ENCODE measurements at places on chromosomes 7 and 10. TPM values are rescaled to one million over a fixed set of nuclear protein-coding genes. Genes with fewer than 3 reads are reported as not detected.

JAKMIP3 gene
- 1.9 TPM for total RNA-seq

MAP3K8 gene
- 11.0 TPM for total RNA-seq

AZGP1 gene
- total RNA-seq, result 21.3 TPM

GNGT1 gene
- 0.41 TPM for total RNA-seq

CAMK1D gene
- total RNA-seq, result 1.8 TPM

PRKG1 gene
- total RNA-seq, result 21.1 TPM

KNDC1 gene
- 18.6 TPM for total RNA-seq

PPA1 gene
- total RNA-seq, result 36.8 TPM

CTAGE4 gene
- total RNA-seq, result 2.1 TPM

- DNase-seq, result no peak
Measured at GRCh38 chr7:152663148-152663740, 12.7 kb downstream of the XRCC2 start.

DNA sequence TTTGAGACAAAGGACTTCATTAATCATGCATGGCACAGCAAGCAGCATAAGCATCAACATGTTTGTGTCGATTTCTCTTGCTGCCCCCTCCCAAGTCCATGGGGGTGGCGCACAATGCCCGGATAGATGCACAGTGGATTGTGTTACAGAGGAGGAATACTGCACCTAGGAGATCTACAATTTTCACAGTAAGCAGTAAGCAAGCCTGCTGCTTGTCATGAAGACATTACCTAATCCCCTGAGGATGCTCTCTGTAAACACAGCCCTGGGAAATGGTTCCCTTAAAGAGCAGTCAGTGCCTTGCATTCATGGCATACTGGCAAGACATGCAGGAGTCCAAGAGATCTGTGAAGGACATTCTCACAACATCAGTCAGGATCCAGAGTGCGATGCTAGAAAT, 137.7 kb downstream of the ETV1 start:
- no peak for DNase-seq

DNA sequence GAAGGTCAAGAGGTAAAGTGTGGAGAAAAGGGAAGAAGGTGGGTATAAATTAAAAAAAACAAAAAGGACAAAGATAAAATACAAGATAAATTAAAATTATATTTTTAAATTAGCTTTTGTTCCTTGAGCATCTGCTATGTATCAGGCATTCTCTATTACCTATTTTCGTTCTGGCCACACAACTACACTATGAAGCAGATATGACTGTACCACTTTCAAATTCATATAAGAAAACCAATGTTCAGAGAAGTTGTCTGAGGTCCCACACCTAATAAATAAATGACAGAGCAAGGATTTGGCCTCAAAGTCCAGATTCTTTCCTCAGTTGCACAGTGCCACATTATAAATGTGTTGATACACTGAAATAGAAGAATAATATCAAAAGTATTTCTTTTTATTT, 103.8 kb upstream of the PCDH15 start:
- no peak for DNase-seq

GRCh38 chr10:36171556-36171952, 529.5 kb upstream of the FZD8 start:
- no peak for DNase-seq

GRCh38 chr7:98300595-98301372, 19.3 kb downstream of the BRI3 start:
- DNase-seq, result no peak

DNA sequence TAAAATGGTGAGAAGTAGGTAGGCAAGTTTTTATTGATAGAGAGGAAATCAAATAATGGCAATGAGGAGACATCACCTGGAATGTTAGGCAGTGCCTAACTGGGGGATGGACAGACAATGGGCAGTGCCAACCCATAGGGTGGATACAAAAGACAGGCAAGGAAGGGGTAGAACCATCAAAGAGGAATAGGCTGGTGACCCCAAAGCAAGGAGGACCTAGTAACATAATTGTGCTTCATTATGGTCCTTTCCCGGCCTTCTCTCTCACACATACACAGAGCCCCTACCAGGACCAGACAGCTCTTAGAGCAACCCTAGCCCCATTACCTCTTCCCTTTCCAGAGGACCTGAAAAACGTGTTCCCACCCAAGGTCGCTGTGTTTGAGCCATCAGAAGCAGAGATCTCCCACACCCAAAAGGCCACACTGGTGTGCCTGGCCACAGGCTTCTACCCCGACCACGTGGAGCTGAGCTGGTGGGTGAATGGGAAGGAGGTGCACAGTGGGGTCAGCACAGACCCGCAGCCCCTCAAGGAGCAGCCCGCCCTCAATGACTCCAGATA, 30.0 kb downstream of the PRSS2 start:
- DNase-seq, result no peak

- no peak for DNase-seq
Measured at GRCh38 chr10:115963848-115964247, 309.2 kb downstream of the GFRA1 start.

DNA sequence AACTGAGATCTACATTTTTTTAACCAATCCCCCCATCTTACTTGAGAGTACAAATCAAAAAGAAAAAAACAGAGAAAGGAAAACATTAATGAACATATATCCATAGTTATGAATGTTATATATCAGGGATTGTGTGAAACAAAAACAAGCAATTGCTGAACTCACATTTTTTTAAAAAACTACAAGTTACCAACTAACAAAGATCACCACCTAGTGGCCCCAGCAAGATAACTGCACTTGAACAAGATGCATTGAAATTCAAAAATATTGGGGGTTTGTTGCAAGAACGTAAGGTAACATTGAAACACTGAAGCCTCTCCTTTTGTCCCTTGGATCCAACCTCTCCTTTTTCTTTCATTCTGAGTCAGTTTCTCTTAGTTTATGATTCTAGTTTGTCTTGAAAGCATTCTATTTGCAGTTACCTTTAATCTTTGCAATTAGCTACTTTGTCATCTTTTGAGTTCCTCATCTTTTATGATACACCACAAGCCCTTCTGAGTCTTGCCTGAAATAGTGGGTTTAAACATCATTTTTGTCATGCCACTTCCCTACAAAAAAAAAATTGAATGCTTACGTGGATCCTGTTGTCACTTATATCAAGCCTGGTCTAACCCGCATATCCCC, 87.3 kb upstream of the TES start:
- no peak for DNase-seq

DNA sequence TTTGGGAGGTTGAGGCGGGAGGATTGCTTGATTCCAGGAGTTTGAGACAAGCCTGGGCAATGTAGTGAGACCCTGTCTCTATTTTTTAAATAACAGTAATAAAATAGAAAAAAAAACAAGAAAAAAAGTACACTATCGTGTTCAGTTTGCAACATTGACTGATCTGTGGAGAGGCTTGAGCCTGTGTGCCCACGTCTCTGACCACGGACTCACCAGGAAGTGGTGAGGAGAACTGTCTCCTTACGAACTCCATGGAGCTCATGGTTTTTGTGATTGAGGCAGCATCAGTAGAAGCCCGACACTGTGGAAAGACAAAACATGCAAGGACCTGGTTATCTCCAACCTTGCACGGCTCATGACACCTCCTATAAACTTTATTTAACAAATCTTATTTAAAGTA, 23.9 kb upstream of the DNAJB6 start:
- no peak for DNase-seq

DNA sequence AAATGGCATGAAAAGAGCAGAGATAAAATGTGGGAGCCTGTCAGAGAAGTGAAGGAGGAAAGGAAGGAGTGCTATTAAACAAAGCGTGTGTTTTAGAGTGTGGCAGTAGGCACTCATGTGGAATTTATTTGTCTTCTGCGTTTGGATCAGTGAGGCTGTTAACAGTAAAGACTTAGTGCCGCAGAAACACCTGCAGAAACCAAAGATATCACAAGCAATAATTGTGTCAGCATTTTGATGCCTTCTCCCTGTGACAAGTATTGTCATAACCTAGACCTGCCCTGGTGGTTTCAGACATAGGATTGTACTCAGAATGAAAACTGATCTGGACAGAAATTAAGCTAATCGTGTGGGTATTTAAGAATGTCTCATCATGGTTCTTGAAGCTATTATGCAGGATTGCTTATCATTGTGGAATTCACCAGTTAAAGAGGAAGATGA, 191.0 kb downstream of the CAMK1D start:
- no peak for DNase-seq

GRCh38 chr10:61475449-61475873, 22.3 kb upstream of the TMEM26 start:
- no peak for DNase-seq

DNA sequence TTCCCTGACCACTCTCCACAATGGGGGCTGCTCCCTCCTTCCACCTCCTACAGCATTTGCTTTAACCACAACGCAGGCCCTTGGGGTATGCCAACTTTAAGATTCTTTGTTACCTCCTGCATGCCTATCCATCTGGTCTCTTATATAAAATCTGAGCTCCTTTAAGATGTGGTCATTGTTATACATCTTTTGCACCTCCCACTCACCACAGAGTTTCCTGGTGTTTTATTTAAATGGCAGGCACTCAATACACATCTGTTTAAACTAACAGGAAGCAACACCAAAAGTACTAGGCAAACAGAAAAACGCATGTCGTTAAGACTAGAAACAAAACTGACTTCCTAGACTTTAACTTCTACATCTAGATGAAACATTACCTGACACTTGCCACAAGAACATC, 36.3 kb downstream of the SLC25A13 start:
- DNase-seq, result no peak

DNA sequence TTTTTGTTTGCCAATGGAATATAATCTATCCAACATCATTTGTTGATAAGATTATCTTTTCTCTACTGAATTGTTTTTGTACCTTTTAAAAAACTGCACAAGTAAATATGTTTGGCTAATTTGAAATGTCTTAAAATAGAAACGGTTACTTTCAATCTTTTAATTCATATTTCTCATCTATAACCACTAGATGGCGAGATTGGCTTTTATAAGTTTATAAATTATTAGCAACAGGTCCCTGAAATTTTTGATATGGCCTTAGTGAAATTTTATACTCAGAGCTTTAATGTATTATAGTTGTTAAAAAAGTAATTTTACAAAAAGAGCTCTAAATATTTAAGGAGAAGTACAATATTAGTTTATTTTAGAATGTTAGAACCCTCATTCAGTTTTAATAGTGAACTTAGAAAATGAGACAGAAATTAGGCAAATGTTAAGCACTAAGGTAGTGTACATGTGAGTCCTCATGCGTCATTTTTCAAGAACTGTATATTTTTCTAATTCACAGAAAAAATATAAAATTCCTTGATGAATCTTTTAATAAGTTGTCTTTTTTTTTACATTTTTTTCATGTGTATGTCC, 592.5 kb downstream of the ARL4A start:
- DNase-seq, result no peak

DNA sequence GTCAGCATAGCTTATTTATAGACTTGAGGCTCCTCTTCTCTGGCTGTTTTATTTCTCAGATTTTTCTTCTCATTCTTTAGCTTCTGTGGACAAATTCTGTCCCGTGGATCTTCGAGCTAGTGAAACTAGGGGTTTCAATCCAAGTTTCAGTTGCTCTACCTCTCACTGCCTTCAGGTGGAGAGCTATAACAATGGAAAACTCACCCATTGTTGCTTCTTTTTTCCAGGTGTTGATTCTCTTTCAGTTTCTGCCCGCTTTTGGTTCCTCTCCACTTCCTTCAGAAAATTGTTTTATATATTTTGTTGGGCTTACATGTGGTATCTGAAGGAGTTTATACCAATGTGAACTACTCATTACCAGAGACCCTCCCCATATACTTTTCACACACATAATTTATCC, 266.1 kb downstream of the TCF7L2 start:
- DNase-seq, result no peak

GRCh38 chr7:132655131-132655727, 79.0 kb upstream of the PLXNA4 start:
- no peak for DNase-seq

GRCh38 chr7:138625084-138625848, 75.9 kb downstream of the SVOPL start:
- DNase-seq, result no peak

DNA sequence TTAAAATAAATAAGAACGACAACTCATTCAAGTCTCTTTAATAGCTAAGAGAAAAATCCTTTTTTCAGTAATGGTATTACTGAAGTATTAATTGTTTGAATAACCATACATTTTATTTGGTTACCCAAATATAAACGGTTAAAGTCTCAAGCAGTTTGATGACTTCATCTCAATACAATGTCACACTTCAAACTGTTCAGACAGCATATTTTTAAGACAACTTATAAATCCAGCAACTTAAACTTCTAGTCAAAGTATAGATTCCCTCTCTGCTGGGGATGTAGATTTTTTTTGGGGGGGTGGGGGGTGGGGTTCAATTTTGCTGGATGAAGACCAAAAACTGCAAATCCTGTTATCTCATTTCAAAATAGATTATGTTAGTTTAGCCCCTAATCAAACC, 42.0 kb downstream of the GNA12 start:
- DNase-seq, result no peak

DNA sequence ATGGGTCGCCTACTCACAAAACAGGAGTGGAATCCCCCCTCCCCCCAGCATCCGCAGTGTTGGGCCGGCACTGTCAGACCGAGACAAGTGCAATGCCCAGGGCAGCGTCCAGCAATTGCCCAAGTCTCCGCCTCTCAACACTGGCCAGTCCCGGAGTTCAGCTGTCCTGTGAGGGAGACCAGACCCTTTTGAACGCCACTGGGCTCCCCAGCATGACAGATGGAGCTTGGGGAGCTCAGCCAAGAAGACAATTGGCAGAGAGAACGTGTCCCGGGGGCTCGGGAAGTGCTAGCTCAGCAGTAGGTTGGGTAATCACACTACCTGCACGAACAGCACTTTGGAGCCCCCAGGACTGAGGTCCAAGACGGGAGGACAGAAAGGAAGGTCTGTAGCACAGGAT, 4.7 kb downstream of the COPS6 start:
- no peak for DNase-seq

GRCh38 chr10:31215052-31215451, 104.0 kb upstream of the ZEB1 start:
- no peak for DNase-seq

DNA sequence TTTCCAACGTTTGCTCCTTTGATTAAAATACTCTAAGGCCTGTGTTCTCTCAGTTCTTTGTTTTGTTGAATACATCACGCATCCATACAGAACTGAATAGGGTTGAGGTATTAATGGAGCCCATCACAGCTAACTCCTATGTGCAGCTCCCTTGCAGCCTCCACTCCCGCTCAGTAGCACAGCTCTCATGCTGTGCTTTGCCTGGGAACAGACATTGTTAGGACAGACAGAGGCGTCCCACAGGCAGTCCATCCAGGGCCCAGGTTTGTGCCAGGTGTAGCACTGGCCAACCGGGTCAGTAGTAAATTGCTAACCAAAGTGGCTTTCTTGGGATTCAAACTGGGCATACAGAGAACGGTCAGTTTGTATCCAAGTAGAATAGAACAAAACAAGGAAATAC, 644.7 kb upstream of the NRP1 start:
- DNase-seq, result no peak

- DNase-seq, result peak; percentile 20
Measured at GRCh38 chr7:128827248-128827958, 2.8 kb upstream of the FLNC start.

DNA sequence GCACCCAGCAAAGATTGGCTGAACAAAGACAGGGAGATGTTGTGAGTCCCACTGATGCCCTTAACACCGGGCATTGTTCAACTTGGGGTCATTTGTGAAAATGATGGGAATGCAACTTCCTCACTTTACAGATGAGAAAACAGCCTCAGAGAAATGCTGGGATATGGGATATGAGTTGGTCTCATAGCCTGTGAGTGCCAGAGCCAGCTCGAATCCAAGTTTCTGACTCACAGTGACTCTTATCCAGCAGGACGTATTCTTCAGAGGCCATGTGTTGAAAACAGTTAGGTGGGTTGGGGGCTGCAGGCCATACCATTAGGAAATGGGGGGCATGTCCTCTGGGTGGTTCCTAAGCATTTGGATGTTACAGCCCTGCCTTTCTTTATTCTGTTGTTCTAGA, 45.2 kb downstream of the KIAA1217 start:
- DNase-seq, result no peak

GRCh38 chr7:146542101-146542500, 425.5 kb downstream of the CNTNAP2 start:
- no peak for DNase-seq

All from ovary (tissue), 10 donors.